ENCODE measurements at places on chromosomes 13 and 19.

GRCh38 chr13:106042996-106043581 is 492.4 kb downstream of the EFNB2 start:
- no peak for DNase-seq

- peak; percentile 69 for DNase-seq
Measured at GRCh38 chr19:4803736-4804695, 12.5 kb downstream of the FEM1A start.

GRCh38 chr19:52602941-52603340 is 32.9 kb downstream of the ZNF701 start:
- no peak for DNase-seq

GRCh38 chr13:111372651-111373425 is 52.4 kb downstream of the TEX29 start:
- DNase-seq, result no peak

DNA sequence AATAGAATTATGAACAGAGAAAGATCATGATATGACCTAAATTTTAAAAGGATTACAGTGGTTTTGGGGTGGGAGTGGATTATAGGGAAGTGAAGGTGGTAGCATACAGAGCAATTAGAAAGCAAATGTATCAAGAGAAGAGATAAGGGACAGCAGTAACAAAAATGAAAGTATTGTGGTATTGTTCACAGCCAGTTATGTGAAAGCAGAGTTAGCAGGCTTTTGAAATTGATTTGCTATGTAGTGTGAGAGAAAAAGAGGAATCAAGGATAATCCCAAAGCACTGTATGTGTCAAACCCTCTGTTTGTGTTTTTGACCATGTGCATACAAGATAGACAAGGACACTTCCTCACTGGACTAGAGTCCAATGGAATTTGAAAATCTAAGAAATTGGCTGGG is 1721.4 kb downstream of the PCDH9 start:
- no peak for DNase-seq
